ENCODE measurements at places on chromosomes 2 and 18.

- no peak for DNase-seq
Measured at GRCh38 chr2:10501451-10501961, 53.4 kb upstream of the ODC1 start.

DNA sequence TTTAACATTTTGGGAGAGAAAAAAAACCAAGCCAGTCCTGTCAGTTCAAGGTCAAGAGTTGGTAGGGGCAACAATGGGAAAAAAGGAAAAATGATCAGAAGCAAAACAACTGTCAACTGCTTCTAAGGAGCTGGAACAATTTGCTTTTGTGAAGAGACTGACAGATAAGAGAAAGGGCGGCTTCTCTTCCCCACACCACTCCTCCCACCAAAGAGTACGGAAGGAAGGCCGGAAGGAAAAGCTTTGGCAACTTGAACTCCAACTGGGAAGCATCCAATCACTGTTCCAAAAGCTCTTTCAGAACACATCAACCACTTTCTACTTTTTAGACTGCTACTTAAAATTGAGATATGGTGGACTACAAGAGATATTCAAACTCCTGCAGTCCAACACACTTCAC, 57.8 kb upstream of the NFU1 start:
- DNase-seq, result no peak

GRCh38 chr2:153230977-153231376, 247.6 kb downstream of the RPRM start:
- no peak for DNase-seq

- DNase-seq, result no peak
Measured at GRCh38 chr2:129764376-129765325, 214.8 kb upstream of the RAB6C start.

- no peak for DNase-seq
Measured at GRCh38 chr2:166568409-166568808, 74.4 kb upstream of the SCN7A start.

- DNase-seq, result no peak
Measured at GRCh38 chr2:152475982-152476381, 141.0 kb downstream of the FMNL2 start.

- DNase-seq, result no peak
Measured at GRCh38 chr2:121279476-121280220, 5.4 kb downstream of the TFCP2L1 start.

DNA sequence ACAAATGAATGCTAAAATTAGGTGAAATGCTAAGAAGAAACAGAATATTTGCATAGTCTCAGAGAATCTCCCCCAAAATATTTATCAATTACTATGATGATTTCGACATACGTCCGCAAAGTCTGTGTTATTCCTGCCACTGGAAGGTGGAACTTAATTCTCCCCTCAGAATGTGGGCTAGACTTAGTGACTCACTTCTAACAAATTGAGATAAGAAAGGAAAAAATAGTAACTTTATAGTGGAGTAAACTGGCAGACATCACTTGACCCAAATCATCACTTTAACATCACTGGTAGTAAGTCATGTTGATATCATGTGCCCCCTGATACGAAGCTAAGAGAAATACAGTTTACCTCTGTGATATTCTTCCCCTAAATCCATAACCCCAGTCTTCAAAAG, 23.5 kb downstream of the HADHB start:
- DNase-seq, result no peak

GRCh38 chr2:223747392-223748042, 89.9 kb downstream of the AP1S3 start:
- DNase-seq, result no peak

DNA sequence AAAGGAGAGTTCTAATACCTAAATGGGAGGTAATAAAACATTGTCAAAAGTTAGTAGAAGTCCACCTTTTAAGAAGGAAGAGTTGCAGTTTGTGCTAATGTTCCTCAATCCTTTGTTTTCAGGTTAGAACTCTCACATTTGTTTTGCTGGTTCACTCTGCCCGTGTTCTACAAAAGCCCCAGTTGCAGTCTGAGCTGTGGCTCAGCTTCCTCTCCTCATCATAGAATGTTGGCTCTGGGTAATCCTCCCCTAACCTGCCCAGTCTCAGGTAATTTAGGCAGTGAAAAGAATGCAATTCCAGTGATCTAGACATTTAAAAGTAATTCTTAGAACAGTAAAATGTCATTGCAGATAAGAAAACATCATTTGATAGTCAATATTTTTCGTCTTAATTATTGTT, 1410.4 kb upstream of the ZEB2 start:
- DNase-seq, result no peak

DNA sequence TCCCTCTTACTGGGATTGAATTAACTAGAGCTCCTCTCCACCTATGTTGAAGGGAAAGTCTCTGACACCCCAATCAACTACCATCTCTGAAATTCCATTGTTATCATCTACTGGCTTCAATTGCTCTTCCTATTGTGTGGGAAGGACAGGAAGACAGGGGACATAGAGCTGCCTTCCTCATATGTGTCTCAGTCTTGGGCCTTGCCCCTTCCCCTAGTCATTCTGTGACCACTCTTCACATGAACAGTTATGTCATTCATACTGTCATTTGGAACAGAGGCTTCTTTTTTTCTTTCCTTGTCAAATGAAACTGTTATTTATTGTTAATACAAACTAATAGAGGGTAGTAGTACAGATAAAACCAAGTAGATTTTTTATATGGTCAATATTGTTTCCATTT, 69.6 kb upstream of the EMILIN2 start:
- DNase-seq, result no peak

GRCh38 chr2:62296832-62297623, 101.1 kb downstream of the B3GNT2 start:
- DNase-seq, result no peak

GRCh38 chr2:88556026-88556425, 71.2 kb downstream of the EIF2AK3 start:
- no peak for DNase-seq

DNA sequence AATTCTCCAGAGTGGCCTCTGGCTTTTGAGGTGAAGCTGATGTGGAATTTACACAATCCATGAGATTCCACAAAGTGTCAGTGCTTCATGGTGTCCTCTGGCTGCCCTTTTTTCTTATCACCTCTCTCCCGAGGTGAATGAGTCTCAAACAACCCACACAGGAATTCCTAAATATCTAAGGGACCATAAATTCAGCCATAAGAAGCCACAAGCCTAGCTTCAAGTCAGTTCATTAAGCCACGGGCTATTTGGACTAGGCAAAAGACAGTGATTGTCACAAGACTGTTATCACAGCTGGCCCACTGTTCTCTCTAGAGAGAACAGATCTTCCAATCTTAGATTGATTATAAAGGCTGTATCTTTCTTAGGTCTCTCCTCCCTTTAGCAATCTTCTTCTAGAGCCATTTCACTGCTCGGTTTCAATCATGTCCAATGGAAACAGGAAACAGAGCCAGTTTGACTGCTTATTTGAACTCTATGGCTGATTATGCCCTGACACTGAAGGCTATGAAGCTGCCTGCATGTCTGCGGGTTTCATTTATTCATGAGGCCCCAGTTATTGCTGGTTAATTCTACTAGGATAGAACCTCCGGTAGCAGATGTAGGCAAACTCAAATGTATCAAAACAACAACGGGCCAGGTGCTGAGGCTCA, 4.1 kb downstream of the NEMP2 start:
- peak; percentile 61 for DNase-seq

DNA sequence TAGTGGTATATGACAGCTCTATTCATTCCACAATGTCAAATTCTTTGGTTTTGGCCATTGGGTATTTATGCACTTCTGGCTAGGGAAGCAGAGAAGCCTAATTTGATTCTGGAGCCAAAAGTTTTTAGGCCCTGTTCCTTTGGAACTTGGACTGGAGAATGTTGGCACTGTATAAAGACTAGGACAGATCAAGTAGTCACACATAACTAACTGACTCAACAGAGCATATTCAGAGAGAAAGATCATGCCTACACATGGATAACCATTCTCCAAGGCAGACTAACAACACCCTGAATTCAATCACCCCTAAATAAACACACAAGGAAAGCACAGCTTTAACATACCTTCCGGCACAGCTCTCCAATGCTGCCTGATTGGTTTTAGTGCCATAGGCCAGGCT, 62.9 kb downstream of the ARHGAP15 start:
- DNase-seq, result no peak

DNA sequence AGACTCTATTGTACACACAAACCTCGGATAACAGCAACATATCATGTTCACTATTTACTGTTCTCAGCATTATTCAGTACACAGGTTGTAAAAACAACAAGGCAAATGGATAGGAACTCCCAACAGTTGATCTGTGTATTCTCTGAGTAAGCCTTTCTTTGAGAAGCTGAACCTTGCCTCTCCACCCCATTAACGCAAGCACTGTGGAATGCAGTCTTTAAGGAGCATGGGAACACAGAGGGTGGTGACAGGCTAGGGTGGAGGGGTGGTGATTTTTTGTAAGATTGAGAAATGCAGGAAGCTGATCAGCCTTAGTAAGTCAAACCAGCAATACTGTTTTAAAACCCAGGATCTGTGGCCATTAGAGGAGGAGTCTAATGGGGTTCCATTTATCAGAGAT, 19.6 kb upstream of the SERPINB11 start:
- peak; percentile 91 for DNase-seq

DNA sequence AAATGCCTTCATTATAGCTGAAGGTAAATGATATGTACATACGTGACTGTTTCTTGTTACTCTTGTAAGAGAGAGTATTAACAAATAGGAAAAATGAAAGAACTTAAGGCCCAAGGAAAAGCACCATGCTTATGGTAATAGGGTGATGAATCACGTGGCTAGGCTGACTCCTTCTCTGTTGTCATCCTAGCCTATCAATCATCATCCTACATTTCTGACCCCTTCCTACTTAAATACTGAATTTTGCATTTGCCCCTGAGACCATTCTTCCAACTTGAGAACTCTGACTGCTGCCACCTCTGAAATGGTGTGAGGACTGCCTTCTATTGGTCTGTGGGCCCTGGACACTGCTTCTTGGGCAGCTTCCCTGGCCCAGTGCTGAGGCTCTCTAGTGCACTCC, 28.9 kb downstream of the EFEMP1 start:
- DNase-seq, result no peak

- DNase-seq, result no peak
Measured at GRCh38 chr18:6435731-6436130, 21.0 kb upstream of the L3MBTL4 start.

DNA sequence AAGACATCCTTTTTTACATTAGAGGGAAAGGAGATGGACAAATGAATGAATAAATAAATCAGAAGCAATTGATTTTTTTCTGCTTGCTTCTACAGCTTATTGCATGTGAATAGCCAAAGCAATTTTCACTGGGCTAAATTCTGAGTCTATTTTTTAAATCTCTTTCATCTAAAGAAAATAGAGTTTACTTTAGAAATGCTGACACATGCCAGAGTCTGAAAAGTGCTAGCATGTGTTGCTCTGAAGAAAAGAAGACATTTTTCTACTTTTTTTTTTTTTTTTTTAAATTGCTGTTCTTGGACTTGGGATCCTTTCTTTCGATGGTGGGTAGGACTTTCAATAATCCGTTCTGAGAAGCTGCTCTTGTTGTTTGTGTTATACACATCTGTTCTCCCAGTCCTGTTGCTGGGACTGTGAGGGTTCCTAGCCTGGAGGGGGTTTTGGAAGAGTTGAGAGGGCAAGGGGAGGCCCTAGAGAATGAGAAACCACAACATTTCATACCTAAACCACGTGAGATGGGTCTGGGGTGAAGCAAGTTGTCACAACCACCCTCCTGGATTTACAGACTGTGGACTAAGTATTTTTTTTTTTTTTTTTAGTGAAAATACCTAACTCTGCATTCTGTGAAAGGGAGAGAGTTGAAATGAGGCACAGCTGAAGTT, 193.5 kb downstream of the PRKCE start:
- DNase-seq, result no peak

DNA sequence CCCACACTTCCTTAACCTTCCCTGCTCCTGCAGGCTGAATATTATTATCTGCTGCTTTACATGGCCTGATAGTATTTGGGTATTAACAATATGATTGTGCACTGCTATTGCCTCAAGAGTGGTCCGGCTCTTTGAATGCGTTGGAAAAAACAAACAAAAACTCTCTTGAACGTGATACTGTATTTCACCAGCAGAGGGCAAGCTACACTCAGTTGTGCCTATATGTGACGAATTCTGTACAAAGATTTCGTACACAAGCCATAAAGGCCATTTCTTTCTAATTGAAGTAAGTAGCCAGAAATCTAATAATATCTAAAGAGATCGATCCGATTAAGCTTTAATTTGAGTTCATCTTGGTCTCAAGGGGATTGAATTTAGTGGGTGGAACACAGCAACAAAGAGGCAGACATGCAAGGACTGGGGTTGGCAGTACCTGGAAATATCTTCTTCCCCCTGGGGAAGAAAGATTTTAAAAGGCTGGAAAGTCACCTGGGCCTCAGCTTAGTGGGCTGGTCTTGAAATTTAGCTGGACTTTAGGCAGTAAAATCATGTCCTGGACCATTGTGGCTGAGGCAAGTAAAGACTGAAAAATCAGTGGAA, 49.3 kb upstream of the RAB6D start:
- DNase-seq, result peak; percentile 8

DNA sequence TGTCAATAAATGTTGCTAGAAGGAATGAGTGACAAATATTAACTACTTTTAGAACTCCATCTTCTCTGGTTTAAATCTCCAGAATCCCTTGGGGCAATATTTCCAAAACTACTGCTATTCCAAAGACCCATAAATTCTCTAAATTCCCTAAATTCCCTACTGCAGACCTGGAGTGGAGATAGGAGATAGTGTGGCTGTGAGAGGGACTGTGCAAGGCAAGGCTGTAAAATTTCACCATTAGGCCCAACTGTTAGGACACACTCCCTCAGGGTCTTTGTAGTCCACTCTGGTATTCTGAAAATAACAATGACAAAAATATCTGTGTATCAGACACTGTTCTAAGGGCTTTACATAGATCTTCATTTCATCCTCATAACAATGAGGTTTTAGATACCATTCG, 67.9 kb downstream of the MYL12B start:
- DNase-seq, result no peak

- DNase-seq, result no peak
Measured at GRCh38 chr2:204277226-204277625, 268.0 kb upstream of the PARD3B start.
